ENCODE measurements at places on chromosomes 1 and 21. TPM values are rescaled to one million over a fixed set of nuclear protein-coding genes. Genes with fewer than 3 reads are reported as not detected.

Gene WNT3A
- 0.07 TPM for polyA plus RNA-seq

Gene S100A4
- polyA plus RNA-seq = 26.7 TPM

Gene TRIM67
- polyA plus RNA-seq = not detected

Gene ASCL5
- not detected for polyA plus RNA-seq

Gene FYB2
- not detected for polyA plus RNA-seq

Gene CFHR5
- polyA plus RNA-seq = not detected

Gene SMCP
- 0.08 TPM for polyA plus RNA-seq

GRCh38 chr1:93164816-93165215, 15.4 kb downstream of the TMED5 start:
- no peaks in the 10 kb centered on the region for H3K27me3 ChIP-seq
- no peak for DNase-seq
- no peaks in the 10 kb centered on the region for H3K36me3 ChIP-seq
- no peaks in the 10 kb centered on the region for H3K4me1 ChIP-seq
- no peak overlapping the region for H3K27ac ChIP-seq
- no peak overlapping the region for H3K4me3 ChIP-seq

DNA sequence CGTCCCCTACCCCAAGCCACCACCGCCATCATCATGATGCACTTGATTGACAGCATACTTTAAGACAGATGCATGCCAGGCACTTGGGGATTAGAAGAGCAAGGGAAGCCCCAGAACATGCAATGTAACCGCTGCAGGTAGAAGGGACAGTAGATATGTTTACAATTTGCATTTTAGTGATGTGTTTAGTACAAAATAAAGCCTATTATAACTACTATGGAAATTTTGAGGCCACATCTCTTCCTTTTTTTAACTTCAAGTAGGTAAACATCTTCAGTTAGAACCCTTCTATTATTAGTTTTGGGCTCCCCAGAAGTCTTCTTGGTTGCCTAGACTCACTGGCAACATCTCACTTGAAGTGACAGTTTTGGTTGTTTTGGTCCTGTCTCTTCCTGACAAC, 25.3 kb downstream of the CR1L start:
- H3K4me1 ChIP-seq = no peaks in the 10 kb centered on the region
- no peaks in the 10 kb centered on the region for H3K36me3 ChIP-seq
- H3K27me3 ChIP-seq = peaks cover 35% of the 10 kb centered on the region
- H3K4me3 ChIP-seq = no peak overlapping the region
- no peak overlapping the region for H3K27ac ChIP-seq
- DNase-seq = no peak

DNA sequence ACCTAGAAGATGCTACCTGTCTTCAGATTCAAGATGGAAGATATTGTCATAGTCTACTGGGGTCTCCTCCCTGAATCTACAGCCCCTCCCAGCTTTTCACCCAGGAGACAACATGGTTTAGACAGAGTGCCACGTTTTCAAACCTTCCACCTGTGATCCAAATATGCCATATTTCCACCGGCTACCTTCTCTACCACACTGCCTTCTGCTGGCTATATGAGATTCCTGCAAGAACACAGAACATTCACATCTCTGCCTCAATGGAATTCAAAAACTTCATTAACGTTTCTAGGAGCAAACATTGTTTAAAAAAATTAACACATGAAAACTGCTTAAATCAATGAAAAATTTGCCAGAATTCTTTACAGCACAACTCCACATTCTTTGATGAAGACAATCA, 12.9 kb upstream of the LELP1 start:
- no peak overlapping the region for H3K4me3 ChIP-seq
- H3K36me3 ChIP-seq = no peaks in the 10 kb centered on the region
- peaks cover 10% of the 10 kb centered on the region for H3K4me1 ChIP-seq
- H3K27me3 ChIP-seq = no peaks in the 10 kb centered on the region
- H3K27ac ChIP-seq = no peak overlapping the region

- H3K27ac ChIP-seq = no peak overlapping the region
- H3K36me3 ChIP-seq = no peaks in the 10 kb centered on the region
- no peak overlapping the region for H3K4me3 ChIP-seq
- DNase-seq = no peak
- peaks cover 4% of the 10 kb centered on the region for H3K27me3 ChIP-seq
Observed at GRCh38 chr1:25161981-25162380, 70.3 kb downstream of the SYF2 start.

DNA sequence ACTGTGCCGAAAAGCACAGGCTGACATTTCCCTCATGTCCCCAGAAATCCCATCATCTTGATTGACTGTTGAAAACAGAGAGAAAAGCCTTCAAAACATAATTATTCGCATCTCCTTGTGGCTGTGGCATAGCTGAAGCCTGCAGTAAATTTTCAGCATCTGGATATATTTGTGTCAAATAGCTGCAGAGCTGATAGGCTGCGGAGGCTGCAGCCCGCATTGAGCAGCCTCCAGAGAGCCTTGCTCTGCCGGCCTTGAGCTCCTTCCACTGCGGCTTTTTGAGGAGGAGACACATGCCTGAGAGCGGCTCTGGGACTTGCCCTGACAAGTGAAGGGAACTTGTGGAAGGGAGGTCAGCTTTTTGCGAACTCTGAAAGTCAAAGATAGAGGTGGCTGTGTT, 144.7 kb downstream of the RYR2 start:
- no peak overlapping the region for H3K4me3 ChIP-seq
- H3K27ac ChIP-seq = no peak overlapping the region
- no peaks in the 10 kb centered on the region for H3K36me3 ChIP-seq
- H3K27me3 ChIP-seq = no peaks in the 10 kb centered on the region

DNA sequence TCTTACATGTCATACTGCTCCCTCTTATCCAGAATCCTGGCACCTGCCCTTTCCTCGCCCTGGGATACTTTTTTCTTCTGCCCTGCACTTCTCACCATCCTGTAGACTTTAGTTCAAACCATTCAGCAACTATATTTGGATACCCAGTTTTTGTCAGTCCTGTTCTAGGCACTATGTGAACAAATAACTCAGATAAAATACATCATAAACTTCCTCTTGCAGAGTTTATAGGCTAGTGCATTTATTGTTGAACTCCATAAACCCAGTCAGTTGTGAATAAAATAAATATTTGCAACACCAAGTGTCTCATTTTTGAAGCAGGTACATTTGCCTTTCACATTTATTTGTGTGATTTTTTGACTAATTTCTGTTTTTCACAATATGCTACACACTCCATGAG, 4.3 kb downstream of the LYPLAL1 start:
- no peaks in the 10 kb centered on the region for H3K36me3 ChIP-seq
- no peak for DNase-seq
- H3K27ac ChIP-seq = no peak overlapping the region
- peaks cover 24% of the 10 kb centered on the region for H3K4me1 ChIP-seq

DNA sequence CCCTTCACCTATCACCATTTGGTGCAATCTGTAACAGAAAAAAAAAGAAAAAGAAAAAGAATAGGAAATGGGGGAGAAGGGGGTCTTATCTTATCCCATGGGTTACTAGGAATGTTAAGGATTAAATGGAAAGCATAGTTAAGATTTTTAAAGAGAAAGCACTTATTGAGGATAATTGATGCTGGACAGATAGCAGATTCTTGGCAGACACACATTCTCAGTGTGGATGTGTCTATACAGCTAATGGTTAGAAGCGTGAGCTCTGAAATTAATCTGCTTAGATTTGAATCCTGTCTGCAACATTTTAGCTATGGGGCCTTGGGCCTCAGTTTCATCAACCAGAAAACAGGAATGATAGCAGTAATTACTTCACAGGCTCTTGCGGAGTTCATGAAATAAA, 67.1 kb downstream of the SSBP3 start:
- DNase-seq = no peak
- H3K4me3 ChIP-seq = no peak overlapping the region
- no peak overlapping the region for H3K27ac ChIP-seq
- no peaks in the 10 kb centered on the region for H3K36me3 ChIP-seq

DNA sequence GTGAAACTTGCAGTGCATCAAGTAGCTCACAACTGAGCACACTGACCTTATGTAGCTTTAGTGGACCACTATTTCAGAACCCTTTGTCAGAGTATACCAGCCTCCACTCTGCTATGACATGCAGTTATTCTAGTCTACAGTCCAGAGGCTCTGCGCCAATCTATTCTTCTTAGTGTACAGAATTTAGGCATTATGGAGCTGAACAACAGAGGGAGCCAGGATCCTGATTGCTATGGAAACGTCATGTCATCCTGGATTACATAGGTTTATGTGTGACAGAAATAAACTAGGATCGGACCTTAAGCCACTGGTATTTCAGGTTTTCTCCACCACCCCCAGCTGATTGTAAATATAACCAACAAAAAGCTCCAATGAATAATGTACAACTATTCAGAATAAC, 48.1 kb upstream of the EEIG2 start:
- no peak overlapping the region for H3K27ac ChIP-seq
- no peaks in the 10 kb centered on the region for H3K4me1 ChIP-seq
- H3K4me3 ChIP-seq = no peak overlapping the region
- H3K36me3 ChIP-seq = no peaks in the 10 kb centered on the region

DNA sequence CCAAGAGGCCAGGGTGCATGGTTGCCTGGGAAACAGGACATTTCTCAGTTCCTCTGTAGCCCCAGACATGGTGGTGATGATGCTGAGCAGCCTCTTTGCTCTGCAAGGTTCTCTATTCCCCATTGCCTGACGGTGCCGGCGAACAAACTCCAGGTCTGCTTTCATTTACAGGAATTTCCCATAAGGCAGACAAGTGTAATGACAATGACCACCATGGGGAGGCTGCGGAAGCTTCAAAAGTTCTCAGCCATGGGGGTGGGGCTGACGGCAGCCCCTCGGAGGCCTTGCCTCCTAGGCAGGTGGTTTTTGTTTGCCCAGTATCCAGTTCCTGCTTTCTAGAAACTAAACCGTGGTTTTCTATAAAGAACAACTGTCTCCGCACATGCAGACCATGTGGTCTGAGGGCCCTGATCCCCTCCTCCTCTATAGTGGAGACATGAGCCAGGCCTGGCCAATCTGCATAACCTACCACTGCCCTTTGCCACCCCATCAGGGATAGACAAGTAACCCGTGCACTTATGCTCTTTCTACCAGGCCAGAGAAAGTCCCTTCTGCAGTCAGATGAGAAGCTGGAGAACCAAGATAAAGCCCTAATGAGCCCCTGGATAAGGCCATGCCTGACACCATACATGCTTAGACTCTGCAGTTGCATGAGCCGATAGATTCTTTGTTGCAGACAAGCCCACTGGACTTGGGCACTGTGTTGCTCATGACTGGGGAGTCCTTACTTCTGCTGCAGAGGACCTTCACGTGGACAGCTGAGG, 54.1 kb downstream of the LDLRAD2 start:
- H3K27me3 ChIP-seq = no peaks in the 10 kb centered on the region
- no peak overlapping the region for H3K4me3 ChIP-seq
- H3K4me1 ChIP-seq = peaks cover 17% of the 10 kb centered on the region
- DNase-seq = no peak
- H3K36me3 ChIP-seq = peaks cover 38% of the 10 kb centered on the region
- H3K27ac ChIP-seq = no peak overlapping the region

DNA sequence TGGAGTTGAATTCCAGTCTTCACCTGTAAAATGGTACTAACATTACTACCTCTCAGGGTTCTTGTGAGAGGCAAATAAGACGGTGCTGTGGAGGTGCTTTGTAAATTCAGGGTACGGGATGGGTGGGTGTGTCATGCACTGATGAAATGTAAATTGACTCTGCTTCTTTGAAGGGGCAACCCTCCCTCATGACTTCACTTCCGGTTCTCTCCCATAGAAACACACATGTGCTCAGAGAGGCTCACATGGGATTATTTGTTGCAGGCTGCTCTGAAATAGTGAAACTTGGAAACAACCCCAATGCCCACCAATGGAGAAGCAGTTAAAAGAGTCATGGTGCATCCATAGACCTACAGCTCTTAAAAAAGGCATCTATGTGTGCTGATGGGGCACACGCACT, 44.9 kb upstream of the SCMH1 start:
- H3K36me3 ChIP-seq = no peaks in the 10 kb centered on the region
- peaks cover 61% of the 10 kb centered on the region for H3K27me3 ChIP-seq
- no peak for DNase-seq
- no peak overlapping the region for H3K4me3 ChIP-seq

GRCh38 chr1:151036356-151036755, at the start of gene BNIPL:
Gene BNIPL, plus strand, starts transcription at chr1:151036586. Its CDS starts 140 bp downstream, at chr1:151036726.
- peaks cover 19% of the 10 kb centered on the region for H3K4me1 ChIP-seq
- H3K27me3 ChIP-seq = no peaks in the 10 kb centered on the region
- no peaks in the 10 kb centered on the region for H3K36me3 ChIP-seq

DNA sequence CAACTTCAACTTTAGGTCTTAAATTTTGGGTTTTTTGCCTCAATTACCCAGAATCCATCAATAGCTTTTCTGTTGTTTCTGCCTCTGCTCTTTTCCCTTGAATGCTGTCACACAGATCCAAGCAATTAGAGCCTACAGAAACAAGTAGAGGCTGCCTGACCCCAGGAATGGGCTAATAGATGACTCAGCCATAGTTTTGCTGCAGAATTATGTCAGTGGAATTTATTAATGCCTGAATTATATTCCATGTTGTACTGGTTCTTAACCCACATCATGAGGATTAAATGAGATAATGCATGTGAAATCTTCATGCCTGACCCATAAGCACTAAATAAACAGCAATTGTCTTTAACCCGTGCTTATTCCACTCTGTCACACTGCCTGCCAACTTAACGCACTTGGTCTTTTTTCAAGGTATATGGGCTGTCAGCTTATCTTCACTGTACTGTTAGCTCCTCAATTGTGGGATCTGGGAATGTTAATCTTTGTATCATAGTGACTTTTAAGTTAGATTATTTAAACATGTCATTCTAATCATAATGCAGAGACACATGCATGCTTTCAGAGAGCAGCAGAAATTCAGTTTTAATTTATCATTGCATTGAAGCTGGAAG, 213.3 kb downstream of the ROR1 start:
- no peak overlapping the region for H3K4me3 ChIP-seq
- no peaks in the 10 kb centered on the region for H3K27me3 ChIP-seq
- H3K4me1 ChIP-seq = peaks cover 31% of the 10 kb centered on the region

- DNase-seq = no peak
- no peak overlapping the region for H3K4me3 ChIP-seq
- no peaks in the 10 kb centered on the region for H3K36me3 ChIP-seq
- H3K4me1 ChIP-seq = no peaks in the 10 kb centered on the region
Observed at GRCh38 chr21:46080171-46081021, 17.5 kb upstream of the COL6A2 start.

DNA sequence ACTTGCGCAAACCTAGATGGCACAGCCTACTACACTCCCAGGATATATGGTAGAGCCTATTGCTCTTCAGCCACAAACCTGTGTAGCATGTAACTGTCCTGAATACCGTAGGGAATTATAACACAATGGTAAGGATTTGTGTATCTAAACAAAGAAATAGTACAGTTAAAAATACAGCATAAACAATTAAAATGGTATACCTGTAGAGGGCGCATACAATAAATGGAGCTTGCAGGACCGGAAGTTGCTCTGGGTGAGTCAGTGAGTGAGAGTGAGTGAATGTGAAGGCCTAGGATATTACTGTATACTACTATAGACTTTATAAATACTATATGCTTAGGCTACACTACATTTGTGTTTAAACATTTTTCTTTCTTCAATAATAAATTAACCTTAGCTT, 99.3 kb downstream of the PLD5 start:
- no peaks in the 10 kb centered on the region for H3K27me3 ChIP-seq
- H3K27ac ChIP-seq = no peak overlapping the region
- no peak overlapping the region for H3K4me3 ChIP-seq
- DNase-seq = no peak
- H3K36me3 ChIP-seq = no peaks in the 10 kb centered on the region

Measured in keratinocyte (primary cell).